GM12892 (cell line): ENCODE measurements at places on chromosomes 5 and 9.

DNA sequence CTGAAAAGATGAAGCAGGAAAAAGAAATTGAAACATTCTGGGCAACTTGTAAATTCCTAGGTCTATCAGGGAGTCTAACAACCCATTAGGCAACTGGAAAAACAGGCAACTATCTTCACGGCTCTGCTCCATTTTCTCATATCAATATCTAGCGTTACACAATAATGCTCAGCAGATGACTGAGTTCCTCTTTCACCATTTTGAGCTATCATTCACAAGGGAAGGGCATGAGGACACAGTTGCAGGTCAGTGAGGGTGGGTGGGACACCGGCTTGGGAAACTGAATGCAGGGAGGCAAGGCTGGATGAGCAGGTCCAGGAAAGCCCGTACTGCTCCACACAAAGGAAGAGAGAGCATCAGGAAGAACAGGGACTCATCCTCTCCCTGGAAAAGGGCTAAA is 67.0 kb downstream of the FRMD3 start:
- DNase-seq, result no peak

DNA sequence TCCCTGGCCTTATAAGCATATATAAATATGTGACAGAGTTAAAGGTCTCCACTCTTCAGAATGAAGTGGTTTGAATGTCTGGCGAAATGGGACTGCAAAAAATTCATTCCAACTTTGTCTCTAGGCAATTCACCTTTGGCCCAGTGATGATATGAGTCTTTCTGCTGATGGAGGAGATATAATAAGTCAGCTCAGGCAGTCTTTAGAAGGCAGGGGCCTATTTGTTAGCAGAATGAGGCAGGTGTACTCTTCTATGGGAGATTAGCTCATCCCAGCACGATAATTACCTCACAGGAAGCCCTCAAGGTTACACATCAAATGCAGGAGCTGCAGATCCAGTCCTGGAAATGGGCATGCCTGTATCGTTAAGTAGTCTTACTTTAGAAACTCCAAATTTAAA is 300.5 kb downstream of the NR2F1-AS1 start:
- no peak for DNase-seq

GRCh38 chr5:163695830-163696578 is 190.6 kb downstream of the MAT2B start:
- DNase-seq, result no peak

DNA sequence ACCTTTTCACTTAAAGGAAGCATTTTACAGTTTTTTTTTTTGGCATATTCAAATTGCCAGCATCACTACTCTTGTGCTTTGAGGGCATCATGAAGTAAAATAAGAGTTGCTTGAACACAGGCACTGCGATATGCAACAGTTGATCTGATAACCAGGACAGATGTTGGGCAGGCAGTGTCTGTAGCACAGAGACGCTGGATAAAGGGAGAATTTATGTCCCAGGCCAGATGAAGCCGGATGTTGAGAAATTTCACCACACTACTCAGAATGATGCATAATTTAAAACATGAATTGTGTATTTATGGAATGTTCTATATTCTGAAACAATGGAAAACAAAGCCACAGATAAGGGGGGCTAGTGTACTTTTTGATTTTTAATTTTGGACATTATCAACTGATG is 71.4 kb downstream of the SLC12A2 start:
- no peak for DNase-seq

GRCh38 chr9:95029288-95029687 is 288.2 kb downstream of the FANCC start:
- DNase-seq, result no peak

DNA sequence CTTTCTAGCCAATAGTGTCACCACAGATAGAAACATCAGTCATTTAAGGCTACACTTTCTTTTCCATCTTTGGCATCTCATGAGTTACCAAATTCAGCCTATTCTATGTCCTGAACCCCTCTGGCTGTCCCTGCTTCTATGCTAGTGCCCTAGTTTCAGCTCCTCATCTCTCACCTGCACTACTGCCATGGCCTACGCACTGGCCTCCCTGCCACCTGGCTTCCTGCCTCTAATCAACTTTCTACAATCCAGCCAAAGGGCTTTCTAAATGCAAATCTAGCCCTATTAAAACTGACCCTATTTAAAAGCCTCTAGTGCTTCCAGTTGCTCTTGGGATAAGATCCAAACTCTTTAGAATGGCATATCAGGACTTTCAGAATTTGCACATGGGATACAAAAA is 482.9 kb downstream of the TMEM38B start:
- no peak for DNase-seq

GRCh38 chr5:9098990-9099389 is 446.9 kb downstream of the SEMA5A start:
- DNase-seq, result no peak

DNA sequence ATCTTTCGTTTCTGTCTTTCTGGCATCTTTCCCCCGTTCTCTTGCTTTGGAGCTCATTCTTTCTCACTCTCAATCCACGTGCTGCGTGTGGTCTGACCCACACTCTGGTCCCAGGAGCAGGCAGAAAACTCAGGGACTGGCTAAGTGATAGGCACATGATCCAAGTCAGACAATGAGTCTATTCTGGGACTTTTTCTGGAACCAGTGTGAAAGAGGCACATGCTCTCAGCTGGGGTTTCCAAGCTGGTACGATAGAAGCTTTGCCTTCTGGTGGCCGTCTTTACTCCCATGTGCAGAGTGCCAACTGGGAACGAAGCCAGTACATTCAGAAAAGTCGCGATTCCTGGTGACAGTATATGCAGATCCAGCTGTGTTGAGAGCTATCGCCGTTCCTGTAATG is 94.4 kb downstream of the PDZD2 start:
- DNase-seq, result no peak

DNA sequence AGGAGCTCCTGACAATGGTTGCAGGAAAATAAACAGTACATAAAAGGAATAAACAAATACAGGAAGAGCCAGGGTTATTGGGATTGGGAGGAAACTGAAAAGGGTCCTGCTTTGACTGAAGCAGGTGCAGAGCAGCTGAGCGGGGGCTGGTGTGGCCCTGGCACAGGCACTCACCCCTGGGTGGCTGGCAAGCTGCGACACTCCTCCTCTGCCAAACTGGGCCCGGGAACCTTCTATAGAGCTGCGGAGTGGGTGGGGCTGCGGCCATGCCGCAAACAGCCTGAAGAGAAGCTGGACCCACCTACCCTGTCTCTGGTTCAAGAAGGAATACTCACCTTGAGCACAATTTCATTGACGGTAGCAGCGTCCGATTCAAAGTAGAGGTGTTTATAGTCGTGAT is 182.5 kb downstream of the GAPVD1 start:
- no peak for DNase-seq

- DNase-seq, result no peak
Measured at GRCh38 chr5:173165177-173166016, 21.1 kb downstream of the BNIP1 start.

DNA sequence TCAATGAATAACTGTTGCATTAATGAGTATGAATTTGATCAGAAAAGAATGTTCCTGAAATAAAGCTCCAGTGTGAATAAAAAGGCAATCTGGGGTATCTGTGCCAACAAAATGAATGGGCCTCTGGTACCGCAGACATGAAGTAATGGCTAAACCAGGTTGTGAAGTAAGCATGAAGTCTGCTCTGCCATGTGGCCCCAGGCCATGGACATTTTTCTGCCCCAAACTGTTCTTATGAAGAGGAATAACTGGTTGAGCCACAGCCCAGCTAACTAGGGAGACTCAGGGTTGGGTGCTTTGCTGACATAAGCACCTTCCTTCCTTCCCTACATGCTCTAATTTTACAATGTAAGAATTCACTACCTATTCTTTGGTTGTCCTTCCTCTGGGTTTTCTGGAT is 147.4 kb upstream of the LRRTM2 start:
- no peak for DNase-seq

DNA sequence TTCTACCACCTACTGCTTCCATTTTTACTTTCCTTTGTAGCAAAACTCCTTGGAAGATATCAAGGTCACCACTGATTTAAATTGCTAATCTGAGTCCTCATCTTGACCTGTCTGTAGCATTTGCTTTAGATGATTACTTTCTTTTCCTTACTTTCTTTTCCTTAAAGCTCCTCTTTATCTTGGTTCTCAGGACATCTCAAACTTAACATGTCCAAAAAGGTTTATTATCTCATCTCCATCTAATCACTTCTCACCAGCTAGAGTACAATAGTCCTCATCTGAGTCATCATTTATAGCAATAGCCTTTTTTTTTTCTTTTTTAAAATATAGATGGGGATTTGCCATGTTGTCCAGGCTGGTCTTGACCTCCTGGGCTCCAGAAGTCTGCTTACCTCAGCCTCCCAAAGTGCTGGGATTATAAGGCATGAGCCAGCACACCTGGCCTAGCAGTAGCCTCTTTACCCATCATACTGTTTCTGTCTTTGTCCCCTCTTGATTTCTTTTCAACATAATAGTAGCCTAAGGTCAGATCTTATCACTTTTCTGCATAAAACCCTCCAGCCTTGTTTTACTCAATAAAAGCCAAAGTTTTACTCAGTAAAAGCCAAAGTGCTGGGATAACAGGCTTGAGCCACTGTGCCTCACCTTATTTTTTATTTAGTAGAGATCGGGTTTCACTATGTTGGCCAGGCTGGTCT is 32.9 kb upstream of the GPR21 start:
- no peak for DNase-seq

DNA sequence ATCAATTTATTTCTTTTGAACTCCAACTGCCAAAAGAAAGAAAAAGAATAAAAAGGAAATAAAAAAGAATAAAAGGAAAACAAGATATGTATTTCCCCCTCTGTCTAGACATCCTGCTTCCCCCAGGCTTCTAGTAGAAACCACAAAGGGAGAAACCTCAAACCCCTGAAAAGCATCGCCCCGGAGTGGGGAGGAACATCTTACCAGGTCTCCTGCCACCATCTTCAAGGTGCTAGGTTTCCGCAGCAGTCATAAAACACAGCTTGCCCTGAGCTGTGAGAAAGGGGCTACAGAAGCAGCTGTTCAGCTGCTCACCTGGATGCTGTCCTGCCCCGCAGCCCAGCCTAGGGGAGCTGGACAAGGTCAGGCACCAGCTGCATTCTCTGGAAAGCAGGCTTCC is 487.7 kb downstream of the GADD45G start:
- no peak for DNase-seq

GRCh38 chr9:128001779-128002298 is 21.1 kb upstream of the EEIG1 start:
- DNase-seq, result no peak

DNA sequence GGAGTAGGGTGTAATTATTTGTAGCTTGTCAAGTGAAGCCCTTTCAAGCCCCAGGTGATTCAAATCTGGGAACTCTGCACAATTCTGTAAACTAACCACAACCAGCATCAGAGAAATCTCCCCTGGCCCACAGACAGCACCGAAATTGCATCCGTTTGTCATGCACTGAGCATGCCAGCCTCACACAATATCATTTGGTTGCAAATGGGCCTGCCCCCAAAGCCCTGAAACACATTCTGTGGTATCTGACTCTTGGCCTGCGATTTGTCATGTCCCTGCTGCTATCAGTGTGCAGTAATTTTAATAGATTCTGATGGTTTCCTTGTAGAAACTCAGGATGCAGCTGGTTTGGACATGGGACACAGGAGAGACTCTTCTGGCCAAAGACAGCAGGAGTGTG is 35.3 kb downstream of the SNX24 start:
- DNase-seq, result no peak
